NCI-H2171 (cell line): ENCODE measurements at places on chromosomes 4 and X.

GRCh38 chr4:23878912-23879732 lies 10.7 kb downstream of the PPARGC1A start:
- no peak for DNase-seq

DNA sequence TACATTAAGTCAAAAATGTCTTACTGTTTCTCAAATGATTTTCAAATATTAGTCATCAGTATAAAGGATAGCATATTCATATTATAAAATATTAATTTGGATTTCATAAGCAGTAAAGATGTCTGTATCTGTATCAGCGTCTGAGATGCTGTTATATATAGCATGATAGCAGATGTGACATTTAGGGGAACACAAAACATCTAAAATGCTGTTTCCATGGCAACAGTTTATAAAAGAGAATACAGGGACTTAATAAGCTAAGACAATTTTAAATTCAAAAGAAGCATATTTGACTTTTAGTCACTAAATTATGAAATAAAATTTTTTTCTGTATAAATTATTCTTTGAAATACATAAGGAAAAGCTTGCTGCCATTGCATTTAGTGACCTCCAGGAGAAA lies 432.2 kb downstream of the PDGFC start:
- no peak for DNase-seq

DNA sequence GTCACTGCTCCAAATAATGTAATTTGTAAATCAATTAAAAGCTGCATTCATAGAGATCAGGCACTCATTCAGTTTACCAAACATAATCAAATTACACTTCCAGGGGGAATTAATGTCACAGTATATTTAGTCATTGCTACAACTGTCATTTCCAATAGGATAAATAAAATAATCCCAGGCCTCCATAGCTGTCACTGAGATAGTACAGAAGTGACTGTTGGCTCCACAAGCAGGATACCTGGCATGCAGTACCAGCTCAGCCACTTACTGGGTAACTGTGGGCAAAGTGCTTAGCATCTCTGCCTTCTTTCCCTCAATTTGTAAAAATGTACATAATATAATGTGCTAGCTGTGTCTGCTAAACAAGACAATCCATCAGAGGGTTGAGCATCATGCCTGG lies 128.1 kb downstream of the CAMK2D start:
- DNase-seq: no peak

- no peak for DNase-seq
These were observed 6.3 kb upstream of the USP53 start for GRCh38 chr4:119206178-119206577.

DNA sequence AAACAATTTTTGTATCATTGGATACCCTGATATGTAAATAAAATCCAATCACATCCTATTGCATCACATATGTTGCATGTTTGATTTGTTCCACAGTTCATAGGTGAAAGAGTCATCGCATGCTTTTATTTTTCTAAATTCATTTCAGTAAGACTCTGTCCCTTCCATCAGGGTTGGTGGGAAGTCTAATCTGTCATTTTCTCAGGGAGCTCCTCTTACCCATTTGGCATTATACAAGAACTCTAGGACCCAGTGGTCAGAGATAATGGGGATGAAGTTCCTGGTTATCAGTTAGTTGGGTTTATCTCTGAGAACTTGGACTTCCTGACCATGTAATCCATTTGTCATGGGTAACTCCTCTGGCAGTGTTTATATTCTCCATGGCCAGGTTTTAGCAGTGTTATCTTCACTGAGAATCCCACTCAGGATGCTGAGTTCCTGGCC lies 227.1 kb upstream of the JADE1 start:
- no peak for DNase-seq

- DNase-seq: no peak
These were observed 51.5 kb downstream of the FHIP1A start for GRCh38 chr4:151460434-151460833.

- DNase-seq: no peak
These were observed 20.2 kb downstream of the FBXW7 start for GRCh38 chr4:152515678-152516077.

DNA sequence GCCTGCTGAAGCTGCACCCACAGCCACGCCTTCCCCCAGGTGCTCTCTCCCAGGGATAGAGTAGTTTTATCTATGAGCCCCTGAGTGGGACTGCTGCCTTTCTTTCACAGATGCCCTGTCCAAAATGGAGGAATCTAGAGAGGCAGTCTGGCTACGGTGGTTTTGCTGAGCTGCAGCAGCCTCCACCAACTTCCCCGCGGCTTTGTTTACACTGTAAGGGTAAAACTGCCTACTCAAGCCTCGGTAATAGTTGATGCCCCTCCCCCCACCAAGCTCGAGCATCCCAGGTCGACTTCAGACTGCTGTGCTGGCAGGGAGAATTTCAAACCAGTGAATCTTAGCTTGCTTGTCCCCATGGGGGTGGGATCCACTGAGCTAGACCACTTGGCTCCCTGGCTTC lies 84.5 kb downstream of the PRKG2 start:
- no peak for DNase-seq

DNA sequence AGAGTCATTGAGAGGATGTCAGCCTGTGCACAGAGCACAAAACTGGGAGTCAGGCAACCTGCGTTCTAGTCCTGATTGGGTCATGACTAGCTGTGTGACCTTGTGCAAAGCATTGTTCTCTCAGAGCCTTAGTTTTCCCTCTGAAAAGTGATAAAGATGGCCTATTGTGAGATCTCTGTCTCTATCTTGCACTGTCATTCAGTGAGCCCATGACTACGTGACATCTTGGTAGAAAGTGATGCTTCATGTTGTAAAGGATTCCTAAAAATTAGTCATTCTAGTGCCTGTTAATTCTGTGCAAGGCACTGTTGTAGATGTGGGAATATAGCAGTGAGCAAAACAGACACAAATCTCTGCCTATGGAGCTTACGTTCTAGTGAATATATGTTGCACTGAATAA lies 2.5 kb downstream of the PGRMC1 start:
- DNase-seq: no peak

- DNase-seq: no peak
These were observed 39.6 kb downstream of the PDLIM5 start for GRCh38 chr4:94491322-94491721.

DNA sequence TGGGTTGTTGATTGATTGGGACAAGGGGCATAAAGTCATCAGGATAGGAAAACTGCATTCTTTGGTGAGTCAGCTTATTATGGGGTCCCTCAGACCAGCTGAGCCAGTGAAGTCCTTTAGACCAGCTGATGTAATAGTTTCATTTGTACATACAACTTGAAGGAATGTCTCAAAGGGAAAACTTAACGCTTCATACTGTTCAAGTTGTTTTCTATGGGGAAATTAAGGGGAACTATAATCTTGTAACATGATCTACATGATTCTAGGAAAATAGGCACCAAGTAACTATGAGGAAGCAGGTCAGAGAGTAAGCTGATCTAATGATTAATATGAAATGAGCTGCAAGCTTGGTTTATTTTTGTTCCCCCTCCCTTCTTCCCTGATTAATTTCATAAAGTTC lies 175.1 kb upstream of the GRID2 start:
- no peak for DNase-seq

DNA sequence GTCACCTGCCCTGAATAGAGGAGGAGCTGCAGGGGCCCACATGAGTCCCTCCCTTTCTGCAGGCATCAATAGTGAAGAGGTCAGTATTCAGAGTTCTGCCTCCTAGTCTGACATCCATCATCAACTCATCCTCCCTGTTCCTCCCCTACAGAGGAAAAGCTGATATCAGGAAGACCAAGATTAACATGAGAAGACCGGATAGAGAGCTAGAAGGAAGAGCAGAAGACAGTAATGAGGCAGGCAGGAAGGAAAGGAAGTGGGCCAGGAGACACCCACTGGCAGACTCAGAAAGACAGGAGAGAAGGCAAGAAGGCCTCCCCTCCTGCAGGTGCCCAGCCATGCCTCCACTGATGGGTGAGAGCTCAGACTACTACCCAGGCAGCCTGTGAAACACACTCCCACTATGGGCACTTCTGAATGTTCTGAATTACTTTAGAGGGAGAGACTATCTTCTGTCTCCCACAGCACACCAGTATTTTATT lies 74.6 kb downstream of the CC2D2A start:
- DNase-seq: no peak

DNA sequence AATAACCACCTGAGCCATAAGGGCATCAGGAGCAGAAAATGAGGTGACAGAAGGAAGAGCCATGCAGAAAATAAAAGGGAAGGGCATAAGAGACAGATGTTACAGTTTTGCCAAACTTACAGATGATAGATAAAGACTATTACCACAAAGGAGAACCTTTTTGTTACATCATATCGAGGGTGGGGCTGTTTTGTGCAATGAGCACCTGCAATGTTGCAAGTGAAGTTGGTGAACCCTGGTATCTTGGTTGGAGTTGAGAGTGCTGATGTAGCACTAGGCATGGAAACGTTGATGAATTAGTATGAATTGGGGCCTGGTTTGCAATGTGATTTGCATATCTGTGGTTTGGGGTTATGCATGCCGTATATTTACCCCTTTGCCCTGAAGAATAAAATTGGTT lies 119.8 kb upstream of the TEX13D start:
- DNase-seq: no peak
